ENCODE measurements at places on chromosomes 7 and 10.

DNA sequence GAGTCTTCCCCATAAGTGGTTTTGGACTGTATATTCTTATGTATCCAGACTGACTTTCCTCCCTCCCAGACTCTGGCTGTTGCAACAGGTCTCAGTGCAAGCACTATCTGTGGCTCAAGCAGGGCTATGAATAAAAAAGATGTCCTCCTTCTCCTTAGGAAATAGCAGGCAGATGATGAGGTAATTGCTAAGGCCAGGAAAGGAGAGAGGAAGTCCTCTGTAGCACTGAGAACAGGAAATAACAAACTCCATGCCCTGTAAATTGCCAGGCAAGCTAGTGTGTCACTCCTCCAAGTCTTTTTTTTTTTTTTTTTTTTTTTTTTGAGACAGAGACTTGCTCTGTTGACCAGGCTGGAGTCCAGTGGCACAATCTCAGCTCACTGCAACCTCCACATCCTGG lies 900.1 kb downstream of the TYW1 start:
- DNase-seq = peak; percentile 9

GRCh38 chr7:4809666-4810065 lies 34.2 kb downstream of the AP5Z1 start:
- no peak for DNase-seq

- DNase-seq = no peak
Observed at GRCh38 chr10:3750854-3751253, 34.2 kb downstream of the KLF6 start.

DNA sequence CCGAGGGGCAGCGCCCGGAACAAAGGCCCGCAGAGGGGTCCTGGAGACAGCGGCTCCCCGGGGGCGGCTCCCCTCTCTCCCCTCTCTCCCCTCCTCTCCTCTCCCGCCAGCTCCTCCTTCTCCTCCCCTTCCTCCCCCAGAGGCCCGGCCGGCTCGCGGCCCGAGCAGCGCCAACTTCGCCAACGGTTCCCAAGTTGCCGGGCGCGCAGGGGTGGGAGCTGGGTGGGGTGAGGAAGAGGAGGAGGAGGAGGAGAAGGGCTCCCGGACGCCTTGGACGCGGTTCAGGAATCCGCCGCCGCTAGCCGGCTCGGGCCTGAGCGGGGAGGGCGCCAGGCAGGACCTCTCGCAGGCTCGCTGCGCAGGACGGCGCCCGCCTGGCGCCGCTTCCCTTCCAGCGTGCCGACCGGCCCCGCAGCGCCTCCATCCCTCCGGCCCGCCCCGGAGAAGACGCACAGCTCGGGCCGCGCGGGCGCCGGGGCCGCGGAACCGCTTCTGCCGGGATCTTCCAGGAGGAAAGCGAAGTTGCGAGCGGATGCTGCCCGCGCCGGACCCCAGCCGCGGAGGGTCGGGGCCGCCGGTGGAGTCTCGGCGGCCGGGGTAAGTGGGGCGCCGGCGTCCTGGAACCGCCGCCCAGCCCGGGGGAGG lies at the start of gene CHST3:
TSS of gene CHST3 (plus strand) at position 298 of the 645 bp plus-strand sequence. CDS start 41,448 bp downstream, outside the sequence.
- DNase-seq = peak; percentile 63

GRCh38 chr7:38168890-38169570 lies 9.0 kb upstream of the STARD3NL start:
- DNase-seq = no peak

DNA sequence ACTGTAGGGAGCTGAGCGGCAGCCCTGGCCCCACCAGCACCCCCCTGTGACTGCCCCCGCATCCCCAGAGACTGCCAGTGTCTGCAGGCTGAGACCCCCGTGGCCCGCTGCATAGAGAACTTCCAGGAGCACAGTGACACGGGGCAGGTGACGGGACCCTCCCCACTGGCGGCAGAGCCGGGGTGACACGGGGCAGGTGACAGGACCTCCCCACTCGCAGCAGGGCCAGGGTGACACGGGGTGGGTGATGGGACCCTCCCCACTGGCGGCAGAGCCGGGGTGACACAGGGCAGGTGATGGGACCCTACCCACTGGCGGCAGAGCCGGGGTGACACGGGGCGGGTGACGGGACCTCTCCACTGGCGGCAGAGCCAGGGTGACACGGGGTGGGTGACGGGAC lies 2.3 kb downstream of the GPER1 start:
- DNase-seq = no peak

GRCh38 chr10:42684517-42684916 lies 46.1 kb upstream of the ZNF33B start:
- DNase-seq = no peak
